ENCODE measurements at places on chromosomes 6 and 20.

DNA sequence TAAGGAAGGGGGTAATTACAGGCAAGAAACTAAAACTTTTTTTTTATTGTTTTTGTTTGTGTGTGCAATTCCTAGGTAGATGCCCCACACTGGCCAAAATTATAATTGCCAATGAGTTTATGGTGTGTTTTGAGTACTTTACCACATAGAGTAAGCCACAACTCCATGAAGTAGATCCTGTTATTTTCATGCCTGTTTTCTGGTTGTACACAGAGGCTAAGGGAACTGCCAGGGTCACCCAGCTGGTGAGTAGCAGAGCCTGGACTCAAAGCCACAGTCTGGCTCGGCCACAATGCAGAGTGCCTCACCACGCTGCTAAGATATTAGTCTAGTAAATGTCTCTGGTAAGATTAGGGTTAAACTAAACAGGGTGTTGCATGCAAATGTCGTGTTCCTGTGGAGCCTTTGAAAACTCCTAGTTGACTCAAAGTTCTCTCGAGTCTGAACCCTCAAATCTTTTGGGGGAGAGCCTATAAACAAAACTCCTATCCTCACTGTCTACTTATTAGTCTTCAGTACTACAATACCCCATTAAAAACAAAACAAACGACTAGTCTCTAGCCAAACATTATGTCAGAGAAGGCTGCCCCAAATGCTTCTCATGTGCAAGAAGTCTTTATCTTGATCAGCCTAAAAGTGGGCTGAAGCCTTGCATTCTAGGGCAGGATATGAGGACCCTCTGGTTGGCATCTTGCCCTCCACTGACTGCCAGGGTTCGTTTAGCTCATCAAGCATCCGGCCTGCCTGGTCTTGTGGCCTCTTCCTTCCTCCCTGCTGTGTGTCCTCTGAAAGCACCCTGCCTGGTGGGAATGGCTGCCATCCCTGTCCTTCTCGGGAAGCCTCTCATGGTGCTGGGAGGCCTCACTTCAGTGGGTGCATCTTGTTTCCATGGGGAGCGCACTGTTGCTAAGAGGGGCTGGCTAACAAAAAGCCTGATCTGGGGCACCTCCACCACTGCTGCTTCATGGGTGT, 4.2 kb downstream of the DUSP22 start:
- no peak for DNase-seq

GRCh38 chr20:60210779-60211617, 252.8 kb downstream of the CDH26 start:
- DNase-seq = peak; percentile 35

DNA sequence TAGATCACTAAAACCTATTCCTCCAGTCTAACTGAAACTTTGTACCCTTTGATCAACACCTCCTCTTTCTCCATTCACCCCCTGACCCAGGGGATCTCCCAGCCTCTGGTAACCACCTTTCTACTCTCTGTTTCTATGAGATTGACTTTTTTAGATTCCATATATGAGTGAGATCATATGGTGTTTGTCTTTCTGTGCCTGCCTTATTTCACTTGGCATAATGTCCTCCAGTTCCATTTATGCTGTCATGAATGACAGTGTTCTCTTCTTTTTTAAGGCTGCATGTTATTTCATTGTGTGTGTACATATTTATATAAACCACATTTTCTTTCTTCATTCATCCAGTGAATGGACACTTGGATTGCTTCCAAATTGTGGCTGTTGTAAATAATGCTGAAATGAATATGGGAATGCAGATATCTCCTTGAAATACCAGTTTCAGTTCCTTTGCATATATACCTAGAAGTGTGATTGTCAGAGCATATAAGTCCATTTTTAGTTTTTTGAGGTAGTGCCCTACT, 57.7 kb downstream of the DHX35 start:
- DNase-seq = no peak

- DNase-seq = no peak
Measured at GRCh38 chr6:15969236-15969778, 159.6 kb upstream of the MYLIP start.
